ENCODE measurements at places on chromosomes 2 and 18. TPM values are rescaled to one million over a fixed set of nuclear protein-coding genes. Genes with fewer than 3 reads are reported as not detected.

The SRSF7 gene
- total RNA-seq: 97.5 TPM

The TSPYL6 gene
- total RNA-seq: not detected

The ZNF892 gene
- 7.6 TPM for total RNA-seq

The TYW5 gene
- total RNA-seq: 5.3 TPM

The LIMS3 gene
- total RNA-seq: 43.6 TPM

The MCFD2 gene
- total RNA-seq: 79.9 TPM

The KLHL14 gene
- total RNA-seq: 1.3 TPM

The SCN3A gene
- 6.0 TPM for total RNA-seq

The ZC3H8 gene
- total RNA-seq: 5.3 TPM

The SMPD4 gene
- total RNA-seq: 53.1 TPM

The FHOD3 gene
- total RNA-seq: 19.8 TPM

All from thoracic aorta (tissue), 2 donors.